ENCODE measurements at places on chromosomes 4 and X. TPM values are rescaled to one million over a fixed set of nuclear protein-coding genes. Genes with fewer than 3 reads are reported as not detected.

Gene SCRG1
- 0.92 TPM for total RNA-seq

Gene HPGD
- total RNA-seq = 53.6 TPM

Gene CFAP47
- 2.2 TPM for total RNA-seq

Gene GPR50
- not detected for total RNA-seq

Gene BST1
- 3.3 TPM for total RNA-seq

Gene UXT
- 70.5 TPM for total RNA-seq

Gene C4orf51
- not detected for total RNA-seq

Gene GPR82
- total RNA-seq = not detected

Gene PFKFB1
- not detected for total RNA-seq

Gene INTS12
- 35.7 TPM for total RNA-seq

Gene MAGEA2B
- total RNA-seq = not detected

Gene MAMLD1
- not detected for total RNA-seq

Gene ZMAT1
- total RNA-seq = 16.8 TPM

Gene DUX4
- total RNA-seq = not detected

Gene NHS
- 7.0 TPM for total RNA-seq

Gene KLB
- not detected for total RNA-seq

Gene PLAC1
- not detected for total RNA-seq

Gene PRRG3
- total RNA-seq = 7.3 TPM

Gene ZCCHC4
- total RNA-seq = 30.9 TPM

Gene HERC3
- 47.8 TPM for total RNA-seq

Gene CTAG2
- total RNA-seq = not detected

Gene BMP2K
- total RNA-seq = 29.1 TPM

Gene TRIML2
- not detected for total RNA-seq

Gene KANTR
- 18.7 TPM for total RNA-seq

Gene SYP
- total RNA-seq = 5.0 TPM

Gene ERAS
- total RNA-seq = not detected

Gene VGLL1
- total RNA-seq = not detected

Gene C4orf46
- total RNA-seq = 1.9 TPM

Gene DCAF12L2
- not detected for total RNA-seq

Gene FGD1
- 15.9 TPM for total RNA-seq

Gene FAT4
- total RNA-seq = 7.6 TPM

Gene BEX1
- not detected for total RNA-seq

Gene SLITRK4
- total RNA-seq = 6.2 TPM

Gene SLC26A1
- 0.18 TPM for total RNA-seq

Gene RHOH
- 4.8 TPM for total RNA-seq

Gene SLC2A9
- 7.2 TPM for total RNA-seq

Gene MAGEC1
- total RNA-seq = not detected

Gene CPZ
- total RNA-seq = 2.3 TPM

Gene CYP4V2
- 26.3 TPM for total RNA-seq

Gene GPRIN3
- total RNA-seq = 8.9 TPM

Gene DUSP21
- not detected for total RNA-seq

Gene UGDH
- 106 TPM for total RNA-seq

Gene CSAG2
- total RNA-seq = not detected

Gene GPR34
- total RNA-seq = 10.1 TPM

Gene SPANXD
- not detected for total RNA-seq

Gene POLN
- not detected for total RNA-seq

Gene GRIA2
- not detected for total RNA-seq

Gene GYPB
- total RNA-seq = not detected

Gene TRMT10A
- 60.7 TPM for total RNA-seq

Gene SLC4A4
- 95.3 TPM for total RNA-seq

Gene CPE
- total RNA-seq = 33.0 TPM

Data from stomach (tissue), 19 donors.